Left ventricle myocardium superior (tissue), 1 donor: ENCODE measurements at places on chromosomes 3 and 15.

- DNase-seq, result no peak
Observed at GRCh38 chr15:83285979-83286553, 1.6 kb upstream of the BNC1 start.

DNA sequence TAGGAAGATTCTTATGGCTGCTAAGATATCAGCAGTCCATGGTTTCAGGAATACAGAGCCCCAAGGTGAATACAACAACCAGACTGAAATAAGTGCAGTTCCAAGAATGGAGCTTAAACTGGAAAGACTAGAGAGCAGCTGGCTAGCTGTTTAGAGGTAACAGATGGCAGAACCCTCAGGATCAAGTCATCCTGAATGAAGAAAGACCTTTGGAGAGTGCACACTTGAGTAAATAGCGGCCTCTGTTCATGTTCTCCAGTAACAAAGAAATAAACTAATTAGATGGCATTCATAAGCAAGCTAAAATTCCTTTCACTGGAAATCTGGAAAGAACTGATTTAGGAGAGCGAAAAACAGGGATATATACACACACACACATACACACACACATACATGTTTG, 968.4 kb downstream of the FHIT start:
- no peak for DNase-seq

- DNase-seq, result no peak
Observed at GRCh38 chr15:49110158-49110944, 45.0 kb downstream of the COPS2 start.

DNA sequence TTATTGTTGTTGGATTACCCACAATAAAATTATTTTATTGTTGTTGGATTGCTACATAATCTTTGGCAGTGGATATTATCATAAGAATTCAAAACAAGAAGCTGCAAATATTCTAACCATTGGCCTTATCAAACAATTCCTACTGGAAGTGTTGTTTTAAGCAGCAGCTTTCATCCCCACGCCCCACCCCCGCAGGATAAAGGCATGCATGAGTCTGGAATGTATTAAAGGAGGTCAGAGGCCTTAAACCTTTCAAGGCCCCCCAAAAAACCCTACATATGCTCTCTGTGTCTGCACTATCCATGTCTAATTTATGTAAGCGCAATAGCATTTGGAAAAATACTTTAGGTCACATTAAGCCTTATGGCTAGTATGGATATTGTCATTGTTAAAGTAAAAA, 23.1 kb downstream of the P3H2 start:
- no peak for DNase-seq

DNA sequence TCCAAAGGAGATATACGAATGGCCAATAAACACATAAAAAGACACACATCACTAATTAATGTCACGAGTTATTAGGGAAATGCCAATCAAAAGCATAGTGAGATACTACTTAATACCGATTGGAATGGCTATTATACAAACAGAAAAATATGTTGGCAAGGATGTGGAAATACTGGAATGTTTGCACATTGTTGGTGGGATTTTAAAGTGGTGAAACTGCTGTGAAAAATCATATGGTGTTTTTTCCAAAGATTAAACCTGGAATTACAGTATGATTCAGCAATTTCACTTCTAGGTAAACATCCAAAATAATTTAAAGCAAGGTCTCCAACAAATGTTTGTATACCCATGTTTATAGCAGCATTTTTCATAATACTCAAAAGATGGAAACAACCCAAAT, 765.5 kb downstream of the VGLL3 start:
- DNase-seq, result no peak

DNA sequence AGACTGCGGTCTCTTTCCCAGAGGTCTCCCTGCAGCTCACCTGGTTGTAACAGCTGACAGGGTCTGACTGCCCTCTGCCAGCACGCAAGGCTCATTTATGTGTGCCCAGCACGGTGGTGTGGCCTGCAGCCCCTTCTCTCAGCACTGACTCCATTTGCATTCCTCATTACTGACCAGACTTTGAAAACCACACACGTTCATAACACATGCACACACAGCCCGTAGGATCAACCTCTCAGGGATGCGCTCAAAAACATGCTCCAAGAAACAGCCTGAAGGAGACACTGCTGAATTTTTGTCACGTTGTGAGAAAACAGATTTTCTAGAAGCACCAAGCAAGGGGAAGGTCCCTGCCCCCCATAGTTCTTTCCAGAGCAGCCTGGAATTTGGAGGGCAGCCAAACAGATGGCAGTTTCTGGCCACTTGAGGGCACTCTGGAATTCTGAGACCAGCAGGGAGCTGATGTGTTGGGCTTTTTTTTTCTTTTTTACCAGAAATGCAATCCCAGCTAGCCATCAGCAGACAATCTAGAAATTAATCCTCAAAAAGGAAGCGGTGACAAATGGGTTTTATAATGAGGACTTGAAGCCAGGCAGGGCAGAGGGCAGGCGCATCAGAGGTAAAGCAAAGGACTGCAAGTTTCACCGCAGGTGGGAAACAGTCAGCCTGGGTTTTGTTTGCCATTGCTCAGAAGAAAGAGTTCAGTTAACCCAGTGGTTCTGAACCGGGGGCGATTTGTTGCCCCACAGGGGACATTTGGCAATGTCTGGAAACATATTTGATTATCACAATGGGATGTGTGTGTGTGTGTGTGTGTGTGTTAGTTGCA, 170.5 kb upstream of the PROK2 start:
- DNase-seq, result peak; percentile 69

- DNase-seq, result no peak
Observed at GRCh38 chr3:160921020-160921635, 165.1 kb downstream of the PPM1L start.

GRCh38 chr15:58568157-58568571, 136.4 kb downstream of the LIPC start:
- DNase-seq, result no peak

DNA sequence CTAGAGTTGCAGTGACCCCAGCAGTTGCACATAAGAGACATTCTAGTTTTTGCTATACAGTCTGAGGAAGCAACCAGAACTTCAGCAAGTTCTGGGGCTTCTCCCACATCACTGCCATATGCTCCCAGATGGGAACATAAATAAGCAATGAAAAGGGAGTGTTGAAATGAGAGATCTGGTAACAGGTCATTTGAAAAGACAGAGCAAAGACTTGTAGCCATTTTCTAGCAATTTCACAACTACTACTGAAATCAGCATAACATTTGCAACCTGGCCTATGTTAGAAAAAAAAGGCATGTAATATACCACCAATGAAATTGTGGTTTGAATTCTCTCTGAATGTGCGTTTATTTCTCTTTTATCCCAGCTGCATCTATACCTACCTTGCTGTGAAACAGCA, 57.5 kb downstream of the NUDT16 start:
- no peak for DNase-seq

DNA sequence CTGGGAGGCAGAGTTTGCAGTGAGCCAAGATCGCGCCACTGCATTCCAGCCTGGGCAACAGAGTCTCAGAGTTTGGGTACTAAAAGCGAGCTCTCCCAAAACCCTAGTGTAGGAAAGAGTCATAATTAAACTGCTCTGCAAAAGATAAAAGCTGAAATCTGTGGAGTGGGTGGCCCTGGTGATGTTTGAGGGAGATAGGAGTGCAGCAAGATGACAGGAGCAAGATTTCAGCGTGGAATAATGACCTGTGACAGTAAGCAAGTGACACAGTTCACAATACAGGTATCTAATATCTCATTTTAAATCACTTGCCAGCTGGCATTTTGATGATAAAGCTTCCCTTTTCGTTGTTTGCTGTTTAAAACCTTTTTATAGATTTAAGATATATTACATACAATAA, 79.3 kb downstream of the MDFIC2 start:
- DNase-seq, result no peak

GRCh38 chr3:187744169-187745151, 808 bp downstream of the BCL6 start:
- peak; percentile 67 for DNase-seq

GRCh38 chr3:191378142-191378812, 48.0 kb upstream of the UTS2B start:
- no peak for DNase-seq

GRCh38 chr3:12440927-12441714, 43.2 kb upstream of the TSEN2 start:
- peak; percentile 85 for DNase-seq

GRCh38 chr3:181623924-181624694, 87.6 kb upstream of the SOX2 start:
- DNase-seq, result no peak

DNA sequence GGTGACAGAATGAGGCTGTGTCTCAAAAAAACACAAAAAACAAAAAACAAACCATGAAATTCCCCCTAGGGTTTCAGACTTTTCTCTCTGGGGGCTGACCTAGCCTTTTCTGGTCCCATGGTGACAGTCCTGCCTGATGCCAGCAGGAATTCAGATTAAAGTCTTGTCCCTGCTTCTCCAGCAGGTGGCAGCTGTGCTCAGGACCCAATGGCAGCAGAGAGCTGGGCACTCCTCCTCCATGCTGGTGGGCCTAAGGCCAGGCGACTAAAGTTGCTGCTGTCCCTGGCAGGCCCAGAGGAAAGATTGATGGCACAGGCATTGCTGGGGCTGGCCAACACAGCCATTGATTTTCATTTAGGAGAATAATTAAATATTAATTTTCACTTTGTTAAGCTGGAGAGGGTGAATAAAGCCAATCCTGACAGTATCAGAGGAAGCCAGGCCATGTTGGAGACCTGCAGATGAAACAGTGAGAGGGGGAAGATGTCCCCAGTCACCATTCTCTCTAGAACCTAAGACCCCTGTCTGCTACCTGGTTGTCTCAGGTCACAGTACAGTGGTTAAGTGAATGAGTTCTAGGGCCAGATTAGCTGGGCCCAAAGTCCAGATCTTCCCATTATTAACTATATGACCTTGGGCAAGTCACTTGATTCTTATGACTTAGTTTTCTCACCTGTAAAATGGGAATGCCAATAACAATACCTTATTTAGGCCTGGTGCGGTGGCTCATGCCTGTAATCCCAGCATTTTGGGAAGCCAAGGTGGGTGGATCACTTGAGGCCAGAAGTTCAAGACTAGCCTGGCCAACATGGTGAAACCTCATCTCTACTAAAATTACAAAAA, 7.1 kb downstream of the CELF6 start:
- peak; percentile 69 for DNase-seq

GRCh38 chr3:119861681-119862080, 79.8 kb downstream of the NR1I2 start:
- no peak for DNase-seq

- DNase-seq, result no peak
Observed at GRCh38 chr3:141058996-141059395, 7.8 kb downstream of the SPSB4 start.

DNA sequence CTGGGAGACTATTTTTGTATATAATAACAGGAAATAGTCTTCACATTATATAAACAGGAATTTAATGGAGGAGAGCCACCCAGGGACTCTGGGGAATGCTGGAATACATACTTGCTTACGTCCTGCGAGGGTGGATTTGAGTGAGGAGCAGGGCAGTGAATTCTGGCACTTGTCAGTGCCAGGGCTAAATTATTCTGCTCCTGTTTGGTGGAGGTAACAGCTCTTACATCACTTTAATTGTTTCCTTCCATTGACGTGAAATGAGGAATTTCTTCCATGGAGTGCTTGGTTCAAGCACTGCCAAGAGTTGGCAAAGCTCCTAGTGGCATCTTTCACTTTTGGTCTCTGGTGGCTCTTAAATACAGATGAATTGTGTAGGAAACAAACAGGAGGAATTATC, 94.1 kb upstream of the GOLGA8J start:
- DNase-seq, result no peak

- DNase-seq, result no peak
Observed at GRCh38 chr3:37964716-37965115, 25.9 kb upstream of the VILL start.

GRCh38 chr15:65476903-65477302, 40.6 kb downstream of the DPP8 start:
- DNase-seq, result no peak

DNA sequence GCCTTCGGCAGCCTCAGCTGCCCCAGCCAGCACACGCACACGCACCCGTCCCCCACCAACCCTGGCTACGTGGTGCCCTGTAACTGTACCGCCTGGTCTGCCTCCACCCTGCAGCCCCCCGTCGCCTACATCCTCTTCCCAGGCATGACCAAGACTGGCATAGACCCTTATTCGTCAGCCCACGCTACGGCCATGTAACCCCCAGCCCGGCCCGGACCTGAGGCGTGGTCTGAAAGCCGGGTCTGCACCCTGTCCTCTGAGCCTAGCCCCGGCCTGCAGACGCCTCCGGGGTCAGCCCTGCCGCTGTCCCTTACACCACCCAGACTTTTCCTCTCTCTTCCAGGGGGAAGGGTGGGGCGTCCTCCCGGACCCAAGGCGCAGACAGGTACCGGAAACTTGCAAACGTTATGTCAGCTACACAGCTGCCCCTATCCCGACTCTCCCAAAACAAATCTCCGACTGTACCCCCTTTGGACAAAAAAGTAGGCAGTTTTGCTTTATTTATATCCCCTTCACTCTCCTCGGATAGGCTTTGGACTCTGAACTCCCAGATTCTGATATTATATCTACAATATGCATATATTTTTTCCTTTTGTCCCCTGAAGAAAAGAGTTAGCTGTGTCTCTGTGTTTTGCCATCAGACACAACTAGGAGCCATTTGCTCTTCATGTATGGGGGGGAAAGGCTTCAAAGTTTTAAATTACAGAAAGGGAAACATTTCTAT, 1.4 kb downstream of the SOX14 start:
- DNase-seq, result no peak

GRCh38 chr3:123453675-123454074, 4.8 kb upstream of the ADCY5 start:
- DNase-seq, result no peak
